Hematopoietic multipotent progenitor cell treated with erythropoietin and hydrocortisone succinate and interleukin-3 and kit ligand, for 6 days (in vitro differentiated cells): ENCODE measurements at places on chromosomes 3 and 15.
A peak's percentile ranks its signal among the peaks of the same experiment; 100 is the strongest.

GRCh38 chr3:100761951-100762350, 52.7 kb downstream of the TFG start:
- DNase-seq: no peak

DNA sequence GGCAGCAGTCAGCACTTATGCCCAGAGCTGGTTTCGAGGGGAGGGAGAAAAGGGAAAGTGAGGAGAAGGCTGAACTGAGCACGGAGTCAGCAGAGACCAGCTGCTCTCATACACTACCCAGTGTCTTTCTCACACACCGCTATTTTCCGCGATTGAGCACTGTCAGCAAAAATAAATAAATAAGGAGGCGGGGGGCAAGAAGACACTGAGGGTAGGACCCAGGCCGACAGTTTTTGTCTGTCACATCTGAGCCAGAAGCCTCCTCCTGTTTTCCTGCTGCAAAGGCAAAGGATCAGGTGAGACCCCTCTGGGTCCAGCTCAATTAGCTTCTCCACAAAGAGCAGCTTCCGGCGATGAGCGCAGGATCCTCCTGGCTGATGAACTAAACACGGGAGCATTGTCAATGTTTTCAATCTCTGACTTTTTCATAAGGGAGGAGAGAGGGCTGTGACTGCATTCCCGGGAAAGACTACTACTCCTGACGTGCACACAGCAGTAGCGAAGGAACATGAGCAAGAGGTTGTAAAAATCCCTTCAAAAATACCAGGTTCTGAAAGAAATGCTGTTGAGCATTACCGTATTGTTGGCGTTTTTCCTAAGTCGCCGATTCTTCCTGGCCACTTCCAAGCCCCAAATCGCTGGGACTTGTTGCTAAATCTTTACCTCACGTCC, 1.3 kb downstream of the FRMD5 start:
- DNase-seq: no peak

DNA sequence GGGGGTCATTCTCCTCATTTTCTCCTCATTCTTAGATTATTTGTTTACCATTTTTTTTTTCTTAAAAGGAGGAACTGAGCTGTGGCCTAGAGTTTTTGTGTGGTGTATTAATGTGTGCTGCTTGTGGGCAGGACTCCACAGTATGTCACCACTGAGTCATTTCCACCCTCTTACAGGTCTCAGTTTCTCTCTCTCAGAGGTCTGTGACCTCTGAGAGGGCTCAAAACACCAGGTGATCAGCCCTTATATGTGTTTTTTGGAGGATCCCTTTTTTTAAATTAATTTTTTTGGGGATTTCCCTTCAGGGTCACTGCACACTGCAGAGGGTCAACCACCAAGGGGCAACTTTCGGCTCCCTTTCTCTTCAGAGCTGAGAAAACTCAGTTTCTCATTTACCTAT, 166.4 kb downstream of the SUCNR1 start:
- no peak for DNase-seq

GRCh38 chr3:171480526-171480925, 20.3 kb upstream of the TNIK start:
- no peak for DNase-seq

DNA sequence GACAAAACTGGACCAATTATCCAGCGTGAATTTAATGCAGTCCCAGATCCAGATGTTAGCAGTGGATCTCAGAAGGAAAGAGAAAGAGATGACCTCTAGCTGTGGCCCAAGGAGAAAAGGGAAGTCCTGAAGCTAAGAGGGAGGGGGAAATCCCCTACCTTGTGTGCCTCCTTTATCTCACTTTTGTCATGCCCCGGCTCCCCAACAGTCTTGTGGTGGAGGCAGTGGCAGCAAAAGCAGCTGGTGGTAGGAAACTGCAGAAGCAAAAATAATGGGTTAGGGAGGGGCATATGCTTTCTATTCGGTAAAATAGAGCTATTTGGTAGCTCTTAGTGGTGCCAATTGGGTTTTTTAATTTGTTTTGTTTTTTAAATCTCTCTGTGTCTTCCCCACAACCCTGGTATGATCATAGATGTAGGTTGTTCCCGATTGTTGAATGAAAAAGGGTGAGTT, 56.5 kb downstream of the MCTP2 start:
- DNase-seq: peak; percentile 96

GRCh38 chr3:125110876-125111480, 55.2 kb upstream of the HEG1 start:
- DNase-seq: no peak

DNA sequence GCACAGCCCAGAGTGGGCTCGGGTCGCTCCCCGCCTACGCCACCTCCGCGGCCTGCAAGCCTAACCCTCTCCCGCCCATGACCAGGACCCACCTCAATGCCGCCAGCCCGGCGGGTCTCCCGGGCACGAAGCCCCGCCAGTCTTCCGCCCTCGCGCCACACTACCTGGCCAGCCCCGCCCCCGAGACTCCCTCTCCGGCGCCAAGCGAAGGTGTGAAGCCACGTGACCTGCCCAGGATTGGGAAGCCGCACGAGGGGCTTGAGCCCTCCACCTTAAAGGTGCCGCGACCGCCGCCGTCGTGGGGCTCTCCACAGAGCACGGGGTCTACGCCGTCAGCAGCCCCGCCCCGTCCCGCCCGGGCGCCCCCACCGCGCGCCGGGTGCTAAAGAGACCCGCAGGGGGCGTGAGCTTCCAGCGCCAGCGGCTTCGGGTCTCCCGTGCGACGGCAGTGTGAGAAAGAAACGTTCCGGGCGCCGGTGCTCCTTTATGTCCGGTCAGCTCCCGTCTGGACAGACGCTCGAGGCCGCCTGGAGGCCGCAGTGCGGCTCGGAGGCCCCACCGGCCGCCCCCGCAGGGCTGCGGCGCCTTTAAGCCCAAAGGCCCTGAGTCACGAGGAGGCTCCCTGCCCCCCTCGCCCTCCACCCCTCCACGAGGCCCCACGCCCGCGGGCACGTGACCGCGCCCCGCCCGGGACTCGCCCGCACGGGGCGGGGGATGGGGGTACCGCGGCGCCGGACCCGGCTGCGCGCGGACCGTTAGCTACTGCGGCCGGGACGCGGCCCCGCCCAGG, at the start of gene CPEB1:
Gene CPEB1, minus strand, starts transcription at position 319 of the 790 bp plus-strand sequence. CDS start 18,904 bp downstream, outside the sequence.
- DNase-seq: peak; percentile 83

- DNase-seq: no peak
Observed at GRCh38 chr3:14201940-14202684, 23.5 kb downstream of the LSM3 start.

- no peak for DNase-seq
Observed at GRCh38 chr3:185371306-185372074, 8.6 kb downstream of the MAP3K13 start.

DNA sequence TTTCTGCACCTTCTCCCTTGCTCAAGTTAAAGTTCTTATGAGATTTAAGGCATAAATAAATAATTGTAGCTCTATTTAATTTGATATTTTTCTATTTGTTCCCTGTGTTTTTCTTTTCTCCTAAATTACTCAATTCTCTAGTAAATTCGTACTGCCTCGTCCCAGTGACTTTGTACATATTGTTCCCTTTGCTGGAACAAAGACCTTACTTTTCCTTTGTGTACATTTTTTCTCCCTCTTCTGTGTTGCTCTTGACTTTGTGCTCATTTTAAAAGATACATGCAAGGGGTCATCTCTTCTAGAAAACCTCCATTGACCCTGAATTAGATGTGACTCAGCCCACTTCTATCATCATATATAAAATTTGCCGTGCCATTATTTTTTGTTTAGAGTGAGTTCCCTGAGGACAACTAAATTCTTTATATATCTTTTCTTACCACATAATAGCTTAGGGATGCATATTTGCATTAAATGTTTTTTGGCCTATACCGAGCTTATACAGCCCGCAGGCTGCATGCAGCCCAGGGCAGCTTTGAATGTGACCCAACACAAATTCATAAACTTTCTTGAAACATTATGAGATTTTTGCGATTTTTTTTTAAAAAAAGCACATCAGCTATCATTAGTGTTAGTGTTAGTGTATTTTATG, 29.6 kb downstream of the PPP4R2 start:
- no peak for DNase-seq

DNA sequence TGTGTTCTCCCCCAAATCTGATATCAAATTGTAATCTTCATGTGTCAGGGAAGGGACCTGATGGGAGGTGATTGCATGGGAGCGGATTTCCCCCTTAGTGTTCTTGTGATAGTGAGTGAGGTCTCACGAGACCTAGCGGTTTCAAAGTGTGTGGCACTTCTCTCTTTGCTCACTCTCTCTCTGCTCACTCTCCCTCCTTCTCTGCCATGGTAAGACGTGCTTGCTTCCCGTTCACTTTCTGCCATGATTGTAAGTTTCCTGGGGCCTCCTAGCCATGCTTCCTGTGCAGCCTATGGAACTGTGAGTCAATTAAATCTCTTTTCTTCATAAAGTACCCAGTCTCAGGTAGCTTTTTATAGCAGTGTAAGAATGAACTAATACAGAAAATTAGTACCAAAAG, 30.6 kb upstream of the OR5H6 start:
- DNase-seq: no peak

- peak; percentile 56 for DNase-seq
Observed at GRCh38 chr15:101578443-101578894, 73.7 kb downstream of the TM2D3 start.

DNA sequence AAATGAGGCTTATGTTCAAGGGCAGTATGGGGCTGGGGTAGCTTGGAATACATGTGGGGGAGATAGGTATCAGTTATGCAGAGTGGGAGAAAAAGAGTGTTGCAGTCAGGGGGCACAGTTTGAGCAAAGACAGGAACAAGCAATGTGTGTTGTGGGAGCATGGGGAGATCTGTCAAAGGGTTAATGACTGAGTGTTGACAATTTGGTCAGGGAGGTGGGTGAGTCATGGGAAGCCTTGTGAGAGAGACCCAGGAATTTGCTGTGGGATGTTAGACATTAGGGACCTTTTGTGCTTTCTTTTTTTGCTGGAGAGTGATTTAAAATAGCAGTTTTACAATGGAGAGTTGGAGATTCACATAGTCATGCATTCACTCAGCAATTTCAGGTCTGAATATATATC, 221.6 kb upstream of the NR2E3 start:
- no peak for DNase-seq

DNA sequence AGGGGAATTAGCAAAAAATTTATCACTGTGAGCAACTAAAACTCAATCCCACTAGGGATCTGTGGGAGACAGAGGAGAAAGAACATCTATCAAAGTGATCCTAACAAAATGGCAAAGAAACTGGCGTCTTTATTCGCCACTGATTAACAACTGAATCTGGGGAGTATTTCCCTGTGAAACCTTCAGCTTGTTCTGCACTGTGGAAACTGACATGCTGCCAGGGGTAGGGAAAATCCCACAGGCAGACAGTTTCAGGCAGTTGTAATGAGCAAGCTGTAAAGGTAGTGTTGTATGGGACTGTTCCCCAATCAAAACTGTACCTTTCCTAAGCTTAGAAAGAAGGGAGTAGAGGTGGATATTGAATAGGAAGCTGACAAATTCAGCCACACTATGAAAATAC, 611.7 kb downstream of the VGLL3 start:
- no peak for DNase-seq

DNA sequence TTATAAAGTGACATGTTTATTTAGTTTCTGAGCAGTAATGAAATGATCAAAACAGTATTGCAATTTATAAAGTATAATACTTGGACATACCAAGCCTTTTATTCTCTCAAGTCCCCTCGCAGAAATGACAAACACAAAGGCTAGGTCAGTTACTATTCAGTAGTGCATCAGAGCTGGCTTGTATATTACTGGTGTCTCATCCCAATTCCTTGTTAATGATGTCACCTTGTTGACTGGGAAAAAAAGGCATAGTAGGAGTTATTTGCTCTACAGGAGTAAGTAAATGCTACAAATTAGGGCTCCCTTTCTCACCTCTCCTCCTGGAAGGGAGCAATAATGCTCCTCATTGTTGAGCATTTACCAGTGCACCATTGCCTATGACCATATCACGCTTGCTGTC, 317.6 kb downstream of the CHL1 start:
- no peak for DNase-seq

DNA sequence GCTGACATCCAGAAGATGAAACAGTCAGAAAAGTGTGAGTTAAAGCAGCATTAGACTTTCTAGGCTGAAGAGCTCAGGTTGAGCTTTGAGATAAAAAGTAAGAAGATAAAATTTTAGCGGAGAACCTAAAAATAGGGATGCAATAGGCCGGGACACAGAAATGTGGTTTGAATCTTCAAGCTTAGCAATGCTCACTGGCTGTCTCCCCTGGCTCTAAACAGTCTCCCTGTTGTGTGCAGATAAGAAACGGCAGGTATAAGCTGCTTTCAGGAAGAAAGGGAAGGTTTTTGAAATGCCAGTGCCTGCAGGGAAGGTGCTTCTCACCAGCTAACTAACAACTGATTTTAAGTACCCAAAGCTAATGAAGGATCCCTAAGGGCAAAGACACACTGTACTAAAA, 718.7 kb upstream of the SGO1 start:
- DNase-seq: no peak

GRCh38 chr15:96320703-96321638, 9.5 kb upstream of the NR2F2 start:
- no peak for DNase-seq

DNA sequence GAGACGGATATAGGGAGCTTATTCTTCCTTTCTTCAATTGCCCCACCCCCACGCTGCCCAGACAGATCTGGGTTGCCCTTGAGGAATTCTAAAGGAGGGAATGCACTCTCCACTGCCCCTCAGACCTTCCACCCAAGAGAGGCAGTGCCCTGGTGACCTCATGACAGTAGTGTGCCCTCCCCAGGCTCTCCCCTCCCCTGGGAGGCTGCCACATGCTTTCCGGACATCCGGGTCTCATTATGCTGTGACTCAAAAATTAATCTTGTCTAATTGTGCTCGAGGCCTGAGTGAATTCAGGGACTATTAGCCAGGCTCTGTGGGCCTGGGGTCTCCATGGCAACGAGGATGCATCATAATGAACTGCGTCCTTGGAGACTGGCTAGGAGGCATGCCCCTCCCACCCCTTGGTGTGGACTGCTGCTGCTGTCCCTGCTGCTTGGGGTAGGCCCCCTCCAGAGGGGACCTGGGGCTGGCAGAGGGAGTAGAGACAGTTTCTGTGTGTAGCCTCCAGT, 20.8 kb downstream of the CORO2B start:
- no peak for DNase-seq

DNA sequence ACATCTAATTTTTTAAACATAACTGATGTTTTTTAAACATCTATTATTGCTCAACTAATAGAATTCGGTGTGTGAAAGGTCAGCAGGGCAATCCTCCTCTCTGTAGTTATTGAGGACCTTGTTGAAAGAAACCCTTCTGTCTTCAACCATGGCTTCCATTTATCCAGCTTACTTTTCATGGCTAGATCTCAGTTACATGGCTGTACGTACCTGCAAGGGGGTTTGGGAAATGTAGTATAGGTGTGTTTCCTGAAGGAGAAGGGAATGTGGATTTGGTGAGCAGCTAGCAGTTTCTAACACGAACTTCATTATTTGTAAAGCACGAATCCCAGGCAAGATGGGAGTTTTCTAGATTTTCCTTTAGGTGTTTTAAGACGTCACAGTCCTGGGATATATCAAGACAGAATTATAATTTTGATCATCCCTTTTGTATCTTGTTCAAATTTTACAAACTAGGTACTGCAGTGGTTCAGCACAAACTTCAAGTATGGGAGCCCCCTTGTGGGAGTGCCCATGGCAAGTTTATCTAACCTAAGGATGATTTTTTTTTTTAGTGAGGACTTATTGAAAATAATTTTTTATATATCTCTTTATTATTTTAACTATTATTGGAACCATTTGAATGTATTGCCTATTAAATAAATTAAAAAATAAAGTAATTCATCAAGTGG, 41.6 kb downstream of the FBXL2 start:
- DNase-seq: peak; percentile 36

GRCh38 chr3:147381596-147381995, 24.7 kb downstream of the ZIC4 start:
- no peak for DNase-seq

GRCh38 chr15:42092398-42093318, 1.7 kb downstream of the PLA2G4D start:
- DNase-seq: no peak
